Activated CD4-positive, alpha-beta T cell treated with anti-CD3 and anti-CD28 coated beads, Interleukin-2, amount 10 ng/mL, durations not matched to agents 24 days and 14 days (primary cell): ENCODE measurements at places on chromosomes 16 and 17. TPM values are rescaled to one million over a fixed set of nuclear protein-coding genes. Genes with fewer than 3 reads are reported as not detected.
A peak's percentile ranks its signal among the peaks of the same experiment; 100 is the strongest.

Gene ARHGAP23
- 0.19 and 0.61 TPM in 2 replicates for total RNA-seq

Gene SLC47A1
- not detected in 2 replicates for total RNA-seq

Gene CCL17
- total RNA-seq: 0.66 TPM in 1 of 2 replicates, not detected in the other

- DNase-seq: peak; percentile 91
These were observed 72.2 kb downstream of the ZNF778 start for GRCh38 chr16:89289428-89290395.

DNA sequence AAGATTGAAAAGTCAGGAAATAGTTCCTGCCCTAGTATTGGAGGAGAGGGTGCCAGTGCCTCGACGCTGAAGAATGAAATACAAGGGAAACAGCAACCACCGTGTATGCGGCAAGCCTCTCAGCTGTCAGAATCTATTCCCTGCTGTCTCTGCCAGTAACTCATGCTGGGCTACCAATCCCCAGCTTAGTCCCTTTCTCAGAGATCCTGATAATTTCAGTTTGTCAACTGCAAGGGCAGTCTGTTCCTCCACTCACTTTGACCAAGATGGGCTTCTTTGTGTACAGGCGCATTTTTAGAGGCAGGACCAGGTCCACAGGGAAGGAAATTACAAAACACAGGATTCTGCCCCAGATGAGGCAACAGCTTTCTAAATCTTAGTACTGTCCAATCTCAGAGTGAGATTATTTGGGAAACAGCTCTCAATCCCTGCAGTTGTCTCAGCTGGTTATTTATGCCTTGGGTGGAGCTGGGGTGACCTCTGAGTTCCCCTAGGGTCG is 1.3 kb downstream of the NQO1 start:
- no peak for DNase-seq

DNA sequence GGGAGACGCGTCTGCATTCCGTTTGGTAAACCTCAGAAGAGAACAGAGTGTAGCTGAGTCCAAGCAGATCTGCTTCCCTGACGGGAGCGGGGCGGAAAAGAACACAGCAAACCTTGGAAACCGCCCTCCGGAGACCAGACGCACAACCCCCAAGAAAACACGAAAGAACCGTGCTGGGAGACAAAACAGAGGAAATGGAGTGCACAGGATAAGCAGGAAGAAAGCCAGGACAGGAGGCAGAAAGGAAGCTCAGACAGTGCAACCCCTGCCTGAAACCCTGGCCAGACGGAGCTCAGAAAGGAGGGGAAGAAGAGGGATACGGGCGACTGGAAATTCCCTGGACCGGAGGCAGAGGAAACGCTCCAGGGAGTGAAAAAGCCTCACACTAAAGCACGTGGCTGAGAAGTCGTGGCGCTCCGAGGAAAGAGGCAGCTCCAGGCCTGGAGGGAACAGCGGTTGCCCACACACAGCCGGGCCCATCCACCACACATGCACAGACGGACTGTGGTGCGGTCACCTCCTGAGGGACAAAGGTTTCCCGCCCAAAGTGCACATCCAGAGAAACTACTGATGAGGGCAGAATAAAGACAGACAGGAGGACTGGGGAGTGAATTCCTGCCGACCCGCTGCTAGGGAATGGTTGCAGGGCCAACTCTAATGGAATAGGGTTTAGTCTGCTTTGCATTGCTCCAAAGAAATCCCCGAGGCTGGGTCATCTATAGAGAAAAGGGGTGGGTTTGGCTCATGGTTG is 10.2 kb downstream of the DPEP1 start:
- no peak for DNase-seq

GRCh38 chr17:58911741-58912343 is 156.2 kb downstream of the PPM1E start:
- no peak for DNase-seq

- DNase-seq: no peak
These were observed 4.8 kb upstream of the UTS2R start for GRCh38 chr17:82366749-82367148.

GRCh38 chr17:4782652-4783051 is 3.5 kb downstream of the VMO1 start:
- DNase-seq: peak; percentile 75

DNA sequence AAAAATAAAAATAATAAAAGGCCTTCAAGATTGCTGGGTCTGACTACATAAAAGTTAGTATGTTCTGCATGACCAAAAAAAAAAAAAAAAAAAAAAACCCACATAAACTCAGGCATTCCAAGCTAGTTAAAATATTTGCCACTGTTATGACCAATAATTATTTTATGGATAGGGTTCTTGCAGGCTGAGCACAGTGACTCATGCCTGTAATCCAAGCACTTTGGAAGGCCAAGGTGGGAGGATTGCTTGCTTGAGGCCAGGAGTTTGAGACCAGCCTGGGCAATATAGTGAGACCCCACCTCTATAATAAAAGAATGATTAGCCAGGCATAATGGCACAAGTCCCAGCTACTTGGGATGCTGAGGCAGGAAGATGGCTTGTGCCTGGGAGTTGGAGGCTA is 8.1 kb downstream of the SCNN1B start:
- DNase-seq: no peak

- no peak for DNase-seq
These were observed 22.3 kb upstream of the CDC6 start for GRCh38 chr17:40265337-40265736.

DNA sequence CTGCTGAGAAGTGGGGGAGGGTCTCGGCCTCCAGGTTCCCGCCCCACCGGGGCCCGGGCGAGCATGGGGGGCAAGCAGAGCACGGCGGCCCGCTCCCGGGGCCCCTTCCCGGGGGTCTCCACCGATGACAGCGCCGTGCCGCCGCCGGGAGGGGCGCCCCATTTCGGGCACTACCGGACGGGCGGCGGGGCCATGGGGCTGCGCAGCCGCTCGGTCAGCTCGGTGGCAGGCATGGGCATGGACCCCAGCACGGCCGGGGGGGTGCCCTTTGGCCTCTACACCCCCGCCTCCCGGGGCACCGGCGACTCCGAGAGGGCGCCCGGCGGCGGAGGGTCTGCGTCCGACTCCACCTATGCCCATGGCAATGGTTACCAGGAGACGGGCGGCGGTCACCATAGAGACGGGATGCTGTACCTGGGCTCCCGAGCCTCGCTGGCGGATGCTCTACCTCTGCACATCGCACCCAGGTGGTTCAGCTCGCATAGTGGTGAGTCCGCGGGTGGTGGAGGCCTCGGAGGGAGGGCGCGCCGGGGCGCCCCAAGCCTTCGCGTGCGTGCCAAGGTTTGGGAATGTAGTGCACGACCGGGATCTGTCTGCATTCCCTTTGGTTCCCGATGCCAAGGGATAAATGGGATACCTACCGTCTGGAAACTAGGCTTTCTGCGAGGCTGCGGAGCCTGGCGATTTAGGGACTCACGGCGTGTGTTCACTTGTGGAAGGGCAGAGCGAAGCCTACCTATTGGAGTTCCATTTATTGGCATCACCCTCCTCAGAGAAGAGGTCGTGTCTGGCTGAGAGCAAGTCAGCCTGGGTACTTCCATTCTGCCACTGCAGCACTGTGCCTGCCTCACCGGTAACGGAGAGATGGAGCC is 1.0 kb downstream of the ZNRF1 start:
- DNase-seq: peak; percentile 89

DNA sequence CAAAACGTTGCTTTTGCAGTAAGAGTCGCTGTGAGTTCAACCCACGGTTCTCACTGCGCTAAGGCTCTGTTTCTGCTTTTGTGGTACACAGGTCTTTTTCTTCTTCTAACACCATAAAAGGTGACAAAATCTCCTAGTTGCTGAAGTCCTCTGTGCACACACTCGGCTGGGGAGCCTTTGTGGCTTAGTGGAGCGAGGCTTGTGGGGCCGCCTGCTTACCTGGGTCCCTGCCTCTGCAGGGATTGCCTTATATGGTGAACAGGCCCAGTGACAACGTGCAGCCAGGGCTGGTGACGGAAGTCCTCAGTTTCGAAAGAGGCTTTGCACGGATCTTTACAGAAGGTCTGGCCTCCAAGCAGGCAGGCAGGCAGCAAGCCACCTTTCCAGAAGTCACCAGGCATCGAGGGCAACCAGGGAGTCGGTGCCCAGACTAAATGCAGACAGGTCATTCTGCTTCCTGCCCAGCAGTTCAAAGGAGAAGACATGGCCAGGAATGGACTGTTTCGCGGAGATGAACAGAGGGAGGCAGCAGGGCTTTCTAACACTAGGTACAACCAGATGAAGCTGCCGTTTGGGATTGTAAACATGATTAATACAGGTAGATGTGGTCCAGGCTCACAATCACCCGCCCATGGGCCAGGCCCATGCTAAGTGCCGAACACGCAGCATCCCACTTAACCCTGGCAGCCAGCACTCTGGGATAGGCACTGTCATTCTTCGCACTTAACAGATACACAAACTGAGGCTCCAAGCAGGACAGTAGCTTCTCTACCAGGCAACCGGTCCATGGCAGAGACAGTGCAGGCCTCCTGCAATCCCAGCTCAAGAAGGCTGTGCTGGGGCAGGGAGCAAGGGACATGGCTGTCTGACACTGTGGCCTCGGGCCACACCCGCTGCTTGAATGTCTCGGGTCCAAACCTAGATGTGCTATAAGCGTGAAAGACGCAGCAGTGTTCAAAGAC is 10.7 kb upstream of the MEAK7 start:
- DNase-seq: peak; percentile 96

DNA sequence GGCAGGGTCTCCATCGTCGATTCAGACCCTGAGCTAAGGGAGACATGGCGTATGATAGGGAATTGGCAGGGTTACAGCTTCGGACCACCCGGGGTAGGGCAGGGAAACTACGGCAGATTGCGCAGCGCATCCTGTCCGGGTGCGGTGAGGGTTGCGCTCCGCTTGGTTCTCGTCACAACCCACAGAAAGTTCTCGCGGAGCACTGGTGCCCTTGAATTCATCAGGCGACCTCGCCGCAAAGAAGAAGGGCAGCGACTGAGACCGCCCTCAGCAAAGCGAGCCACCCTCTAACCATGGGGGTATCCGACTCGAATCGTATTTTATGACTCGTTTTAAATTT is 1.2 kb downstream of the HS3ST3B1 start:
- peak; percentile 90 for DNase-seq

GRCh38 chr16:54657709-54658102 is 273.0 kb upstream of the IRX5 start:
- no peak for DNase-seq

DNA sequence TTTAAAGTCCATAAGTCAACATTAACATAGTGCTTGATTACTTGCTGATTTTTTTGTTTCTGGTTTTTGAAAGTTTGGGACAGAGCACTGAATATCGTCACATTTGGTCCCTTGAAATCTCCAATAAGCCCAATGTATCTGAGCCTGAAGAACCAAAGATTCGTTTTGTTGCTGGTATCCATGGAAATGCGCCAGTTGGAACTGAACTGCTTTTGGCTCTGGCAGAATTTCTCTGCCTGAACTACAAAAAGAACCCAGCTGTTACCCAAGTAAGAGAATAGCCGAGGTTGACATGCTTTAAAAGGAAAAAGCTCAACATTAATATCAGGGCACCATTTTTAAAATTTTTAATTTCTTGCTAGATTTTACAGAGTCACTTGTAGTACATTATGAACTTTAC is 27.7 kb upstream of the GOSR1 start:
- DNase-seq: no peak

- DNase-seq: no peak
These were observed 42.4 kb upstream of the ZNF629 start for GRCh38 chr16:30829130-30830071.

DNA sequence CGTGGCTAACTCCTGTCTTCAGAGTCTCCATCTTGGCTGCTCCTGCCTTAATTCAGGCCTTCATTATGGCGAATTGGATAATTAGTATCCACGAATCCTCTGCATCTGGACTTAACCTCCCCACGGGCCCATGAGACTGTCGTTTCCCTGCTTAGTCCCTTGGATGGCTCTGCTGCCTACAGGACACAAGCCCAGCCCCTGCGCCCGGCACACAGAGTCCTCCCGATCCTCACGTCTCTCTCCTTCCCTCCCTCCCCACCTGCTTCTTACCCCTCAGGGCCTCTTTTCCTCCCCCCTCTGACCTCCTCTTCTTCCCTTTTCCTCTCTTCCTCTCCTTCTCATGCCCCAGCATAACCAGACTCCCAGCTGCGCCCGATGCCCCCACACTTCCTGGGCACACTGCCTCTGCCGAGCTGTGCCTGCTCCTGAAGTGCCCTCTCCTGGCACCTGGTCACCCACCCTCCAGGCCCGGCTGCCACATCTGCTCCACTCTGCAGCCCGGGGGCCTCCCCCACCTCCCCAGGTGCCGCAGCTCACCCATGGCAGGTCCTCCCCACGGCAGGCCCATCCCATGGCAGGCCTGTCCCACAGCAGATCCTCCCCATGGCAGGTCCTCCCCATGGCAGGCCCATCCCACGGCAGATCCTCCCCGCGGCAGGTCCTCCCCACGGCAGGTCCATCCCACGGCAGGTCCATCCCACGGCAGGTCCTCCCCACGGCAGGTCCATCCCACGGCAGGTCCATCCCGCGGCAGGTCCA is 45.9 kb downstream of the RPH3AL start:
- no peak for DNase-seq

DNA sequence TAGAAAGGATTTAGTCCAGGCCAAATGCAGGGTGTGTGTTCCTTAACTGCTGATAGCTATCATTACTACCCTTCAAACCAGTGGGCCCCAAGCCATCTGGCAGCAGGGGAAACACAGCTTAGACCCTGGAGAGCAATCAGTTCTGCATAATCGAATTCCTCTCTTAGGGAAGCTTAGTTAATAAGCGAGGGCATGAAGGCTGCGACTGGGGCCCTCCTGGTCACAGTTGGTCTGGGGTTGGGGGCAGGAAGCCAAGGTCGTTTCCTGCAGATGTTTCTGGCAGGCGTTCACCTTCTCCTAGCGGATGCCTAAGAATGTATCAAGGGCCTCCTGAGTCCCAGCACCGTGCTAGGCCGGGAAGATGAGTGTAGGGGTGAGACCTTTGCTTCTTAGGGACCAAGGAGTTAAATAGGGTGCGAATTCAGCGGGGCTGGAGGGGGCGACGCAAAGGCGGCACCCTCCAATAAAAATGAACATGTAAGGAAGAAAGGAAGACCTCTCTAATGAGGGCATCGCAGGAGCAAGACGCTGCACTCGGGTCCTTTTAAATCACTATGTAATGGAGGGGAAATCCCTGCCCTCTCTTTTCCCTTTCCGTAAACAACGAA is 16.5 kb upstream of the EEF2K start:
- no peak for DNase-seq

DNA sequence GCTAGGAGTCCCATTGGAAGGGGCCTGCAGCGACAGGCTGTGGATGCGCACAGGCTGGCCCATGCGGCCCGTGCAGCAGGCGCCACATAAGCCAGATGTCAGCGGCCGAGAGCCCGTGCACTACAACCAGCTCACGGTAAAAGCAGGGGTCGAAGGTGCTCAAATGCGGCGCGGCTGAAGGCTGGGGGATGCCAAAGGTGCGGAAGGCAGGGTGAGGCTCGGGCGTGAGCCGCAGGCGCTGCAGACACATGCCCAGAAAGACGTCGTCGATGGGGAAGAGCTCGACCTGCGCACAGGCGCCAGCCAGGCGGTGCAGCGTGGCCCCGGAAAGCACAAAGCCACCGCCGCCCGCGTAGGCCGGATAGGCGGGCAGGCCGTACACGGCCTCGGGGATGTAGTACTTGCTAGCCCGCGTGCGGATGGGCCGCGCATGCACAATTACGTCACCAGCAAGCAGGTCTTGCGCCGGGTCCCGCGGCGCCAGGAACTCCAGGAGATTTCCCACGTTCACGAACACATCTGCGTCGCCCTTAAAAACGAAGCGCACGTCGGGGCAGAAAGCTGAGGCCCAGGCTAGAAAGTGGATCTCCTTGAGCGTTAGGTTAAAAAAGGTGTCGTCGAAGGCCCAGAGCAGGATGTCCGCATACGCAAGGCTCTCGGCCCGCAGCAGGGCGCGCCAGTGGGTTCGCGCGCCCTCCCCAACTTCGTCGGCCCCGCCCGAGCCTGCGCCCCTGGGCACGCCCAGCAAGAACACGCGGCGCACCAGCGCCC is 1.3 kb downstream of the B3GNT9 start:
- DNase-seq: no peak

GRCh38 chr16:49659356-49659755 is 196.6 kb downstream of the ZNF423 start:
- DNase-seq: no peak

GRCh38 chr16:22933173-22933572 is 119.2 kb downstream of the HS3ST2 start:
- no peak for DNase-seq
